ENCODE measurements at places on chromosomes 3 and 15. TPM values are rescaled to one million over a fixed set of nuclear protein-coding genes. Genes with fewer than 3 reads are reported as not detected.

The MUC13 gene
- not detected for total RNA-seq

The DUOXA2 gene
- total RNA-seq = not detected

The OR4F6 gene
- total RNA-seq = not detected

The C3orf80 gene
- not detected for total RNA-seq

The MUSTN1 gene
- 17.8 TPM for total RNA-seq

The ACKR2 gene
- total RNA-seq = 0.43 TPM

The LDHAL6B gene
- not detected for total RNA-seq

The ANP32A gene
- total RNA-seq = 118 TPM

The AHSG gene
- not detected for total RNA-seq

The PFN2 gene
- total RNA-seq = 61.3 TPM

The SERPINI2 gene
- total RNA-seq = 0.40 TPM

The ADCY5 gene
- 225 TPM for total RNA-seq

The USP13 gene
- 128 TPM for total RNA-seq

The APBA2 gene
- 1.9 TPM for total RNA-seq

The GRAMD2A gene
- total RNA-seq = not detected

The RLBP1 gene
- total RNA-seq = not detected

The EIF3J gene
- 92.7 TPM for total RNA-seq

The MYL3 gene
- 10,727 TPM for total RNA-seq

All from Right ventricle myocardium superior (tissue), 1 donor.